Stimulated activated CD8-positive, alpha-beta memory T cell treated with anti-CD3 and anti-CD28 coated beads, Interleukin-4, amount 100 ng/mL, for 4 hours (primary cell): ENCODE measurements at places on chromosomes 1 and 21.

- no peak for DNase-seq
Observed at GRCh38 chr1:89953131-89953626, 41.7 kb upstream of the ZNF326 start.

DNA sequence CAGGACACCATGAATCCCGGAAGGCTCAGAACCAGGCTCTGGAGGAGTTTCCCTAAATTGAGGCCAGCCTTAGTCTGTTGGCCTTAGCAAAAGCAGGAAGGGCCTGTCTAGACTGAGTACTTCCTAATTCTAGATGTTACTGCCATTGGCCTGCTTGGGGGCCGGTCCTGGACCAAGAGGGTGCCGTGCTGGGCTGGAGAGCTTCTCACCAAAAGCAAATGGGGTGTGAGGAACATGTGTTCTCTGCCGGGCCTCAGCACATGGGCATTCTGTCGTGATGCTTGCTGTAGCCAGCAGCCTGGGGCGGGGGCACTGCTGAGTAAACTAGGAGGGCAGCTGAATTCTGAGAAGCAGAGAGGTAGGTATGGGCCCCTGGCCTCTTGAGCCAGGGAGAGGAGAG lies 35.7 kb upstream of the MAN1C1 start:
- no peak for DNase-seq

GRCh38 chr1:217891966-217892365 lies 260.8 kb downstream of the SPATA17 start:
- DNase-seq: no peak

DNA sequence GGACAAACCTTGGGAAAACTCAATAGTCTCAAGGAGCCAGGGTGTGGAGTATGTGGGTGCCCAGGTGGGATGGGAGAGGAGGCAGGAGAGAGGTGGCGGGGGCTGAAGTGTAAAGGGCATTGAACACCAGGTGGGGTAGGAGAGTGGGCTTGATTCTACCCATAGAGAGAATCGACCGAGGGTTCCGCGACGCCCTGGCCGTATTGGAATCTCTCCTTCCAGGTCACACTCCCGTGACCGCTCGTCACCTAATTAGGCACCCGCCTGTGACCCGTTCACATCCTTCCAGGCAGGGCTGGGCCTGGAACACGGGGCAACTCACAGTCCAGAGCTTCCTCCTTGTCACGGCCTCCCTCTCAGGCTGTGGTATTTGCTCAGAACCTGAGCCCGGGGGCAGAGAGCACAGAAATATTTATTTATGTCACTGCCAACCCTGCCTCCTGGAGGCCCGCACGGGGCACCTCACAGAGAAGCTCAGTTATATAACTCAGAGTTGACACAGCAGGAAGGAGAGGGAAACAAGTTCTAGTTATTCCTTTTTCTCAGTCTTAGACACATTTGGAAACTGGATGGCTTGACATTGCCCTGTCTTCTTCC lies 12.0 kb downstream of the NCMAP start:
- no peak for DNase-seq

- no peak for DNase-seq
Observed at GRCh38 chr1:39344394-39345154, 140.1 kb downstream of the MACF1 start.
